ENCODE measurements at places on chromosomes 4 and X. TPM values are rescaled to one million over a fixed set of nuclear protein-coding genes. Genes with fewer than 3 reads are reported as not detected.

CXCL11 gene
- not detected for total RNA-seq

SLITRK2 gene
- total RNA-seq, result not detected

CXCL3 gene
- 0.13 TPM for total RNA-seq

DNA sequence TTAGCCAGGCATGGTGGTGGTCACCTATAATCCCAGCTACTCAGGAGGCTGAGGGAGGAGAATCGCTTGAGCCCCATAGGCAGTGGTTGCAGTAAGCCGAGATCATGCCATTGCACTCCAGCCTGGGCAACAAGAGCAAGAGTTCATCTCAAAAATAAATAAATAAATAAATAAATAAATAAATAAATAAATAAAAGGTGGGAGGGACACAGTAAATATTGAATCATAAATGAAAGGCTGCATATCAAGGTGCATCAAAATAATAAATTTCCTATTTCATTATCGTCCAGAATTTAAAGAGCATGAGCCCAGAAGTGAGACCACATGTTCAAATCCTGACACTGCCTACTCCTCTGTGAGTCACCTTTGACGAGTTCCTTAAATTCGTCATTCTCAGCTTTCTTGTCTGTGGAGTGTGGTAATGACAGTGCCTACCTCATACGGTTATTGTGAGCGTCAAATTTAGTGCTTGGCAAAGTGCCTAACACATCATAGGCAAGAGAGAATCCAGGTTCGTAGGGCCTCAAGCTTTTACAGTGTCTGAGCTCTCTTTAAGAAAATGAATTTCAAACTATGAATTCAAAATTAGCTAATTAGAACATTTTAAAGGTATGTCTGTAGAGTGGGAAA is 49.9 kb downstream of the IL15 start:
- no peak overlapping the region for H3K27ac ChIP-seq
- no peaks in the 10 kb centered on the region for H3K4me1 ChIP-seq
- no peaks in the 10 kb centered on the region for H3K27me3 ChIP-seq
- no peak for DNase-seq
- H3K4me3 ChIP-seq, result no peak overlapping the region

UBL4A gene
- 29.1 TPM for total RNA-seq

- no peaks in the 10 kb centered on the region for H3K36me3 ChIP-seq
- no peak overlapping the region for H3K27ac ChIP-seq
- peaks cover 31% of the 10 kb centered on the region for H3K4me1 ChIP-seq
- no peak for DNase-seq
- no peaks in the 10 kb centered on the region for H3K27me3 ChIP-seq
- no peak overlapping the region for H3K4me3 ChIP-seq
These were observed 204.8 kb downstream of the PDGFC start for GRCh38 chr4:156766846-156767245.

TCEAL2 gene
- not detected for total RNA-seq

PTTG2 gene
- total RNA-seq, result not detected

GRCh38 chr4:71006203-71006907 is 12.9 kb downstream of the DCK start:
- no peak overlapping the region for H3K4me3 ChIP-seq
- H3K27ac ChIP-seq, result no peak overlapping the region
- H3K4me1 ChIP-seq, result no peaks in the 10 kb centered on the region
- no peaks in the 10 kb centered on the region for H3K27me3 ChIP-seq
- no peak for DNase-seq

DNA sequence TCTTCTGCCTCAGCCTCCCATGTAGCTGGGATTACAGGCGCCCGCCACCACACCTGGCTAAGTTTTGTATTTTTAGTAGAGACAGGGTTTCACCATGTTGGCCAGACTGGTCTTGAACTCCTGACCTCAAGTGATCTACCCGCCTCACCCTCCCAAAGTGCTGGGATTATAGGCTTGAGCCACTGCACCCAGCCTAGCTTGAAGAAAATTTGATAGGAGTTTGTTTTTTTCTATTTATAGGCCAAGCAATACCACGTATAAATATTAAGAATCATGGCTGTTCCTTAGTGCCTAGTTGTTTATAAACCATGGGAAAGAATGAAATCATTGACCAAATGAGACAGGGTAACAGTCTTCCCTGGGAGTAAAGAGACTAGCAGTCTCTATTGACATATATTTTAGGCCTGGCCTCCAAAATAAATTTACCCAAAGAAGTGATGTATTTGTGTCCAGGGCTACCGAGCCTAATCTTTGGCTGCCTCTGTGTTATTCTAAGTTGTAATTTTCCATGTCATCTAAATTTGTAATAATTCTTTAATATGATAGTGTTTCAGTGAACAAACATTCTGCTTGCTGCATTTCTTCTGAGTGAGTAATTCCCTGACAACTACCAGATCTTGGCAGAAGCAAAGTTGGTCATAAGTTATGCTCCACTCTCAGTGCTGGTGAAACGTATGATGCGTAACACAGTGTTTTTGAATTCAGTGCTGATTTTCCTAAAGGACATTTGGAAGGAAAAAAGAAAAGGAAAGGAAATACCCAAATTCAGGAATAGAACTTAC is 10.3 kb downstream of the PKD2 start:
- no peaks in the 10 kb centered on the region for H3K27me3 ChIP-seq
- H3K4me3 ChIP-seq, result no peak overlapping the region
- no peak overlapping the region for H3K27ac ChIP-seq

DNA sequence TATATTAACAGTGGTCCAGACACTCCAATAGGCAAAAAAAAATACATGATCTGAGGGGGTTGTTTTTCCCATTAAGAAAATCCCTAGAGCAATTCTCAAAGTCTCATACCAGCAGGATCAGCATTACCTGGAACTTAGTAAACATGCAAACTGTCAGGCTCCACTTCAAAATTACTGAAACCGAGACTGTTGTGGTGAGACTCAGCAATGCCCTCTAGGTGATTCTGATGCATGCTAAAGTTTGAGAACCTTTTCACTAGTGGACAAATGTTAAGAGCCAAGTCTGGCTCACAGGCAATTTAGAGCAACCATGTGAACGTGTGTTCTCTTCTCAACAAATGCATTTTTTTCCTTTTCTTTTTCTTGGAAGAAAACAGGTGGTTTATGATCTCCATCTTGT is 30.2 kb downstream of the NEK1 start:
- no peaks in the 10 kb centered on the region for H3K27me3 ChIP-seq
- no peaks in the 10 kb centered on the region for H3K36me3 ChIP-seq
- no peaks in the 10 kb centered on the region for H3K4me1 ChIP-seq
- H3K4me3 ChIP-seq, result no peak overlapping the region
- DNase-seq, result no peak
- H3K27ac ChIP-seq, result no peak overlapping the region

GRCh38 chr4:182881914-182882313 is 35.3 kb downstream of the DCTD start:
- H3K27me3 ChIP-seq, result no peaks in the 10 kb centered on the region
- H3K4me1 ChIP-seq, result peaks cover 54% of the 10 kb centered on the region
- H3K4me3 ChIP-seq, result no peak overlapping the region
- peaks cover 3% of the 10 kb centered on the region for H3K36me3 ChIP-seq
- DNase-seq, result no peak

HSD17B13 gene
- 0.04 TPM for total RNA-seq

DNA sequence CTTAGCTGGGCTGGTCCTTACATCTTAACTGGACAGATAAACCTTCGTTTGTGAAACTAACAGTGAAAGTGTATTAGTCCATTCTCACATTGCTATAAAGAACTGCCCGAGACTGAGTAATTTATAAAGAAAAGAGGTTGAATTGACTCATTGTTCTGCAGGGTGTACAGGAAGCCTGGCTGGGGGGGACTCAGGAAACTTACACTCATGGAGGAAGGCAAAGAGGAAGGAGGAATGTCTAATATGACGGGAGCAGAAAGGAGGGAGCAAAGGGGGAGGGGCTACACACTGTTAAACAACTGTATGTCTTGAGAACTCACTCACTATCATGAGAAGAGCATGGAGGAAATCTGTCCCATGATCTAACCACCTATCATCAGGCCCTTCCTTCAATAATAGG is 1566.5 kb upstream of the PCDH7 start:
- no peaks in the 10 kb centered on the region for H3K36me3 ChIP-seq
- H3K4me3 ChIP-seq, result no peak overlapping the region
- no peak overlapping the region for H3K27ac ChIP-seq
- H3K27me3 ChIP-seq, result no peaks in the 10 kb centered on the region

DNA sequence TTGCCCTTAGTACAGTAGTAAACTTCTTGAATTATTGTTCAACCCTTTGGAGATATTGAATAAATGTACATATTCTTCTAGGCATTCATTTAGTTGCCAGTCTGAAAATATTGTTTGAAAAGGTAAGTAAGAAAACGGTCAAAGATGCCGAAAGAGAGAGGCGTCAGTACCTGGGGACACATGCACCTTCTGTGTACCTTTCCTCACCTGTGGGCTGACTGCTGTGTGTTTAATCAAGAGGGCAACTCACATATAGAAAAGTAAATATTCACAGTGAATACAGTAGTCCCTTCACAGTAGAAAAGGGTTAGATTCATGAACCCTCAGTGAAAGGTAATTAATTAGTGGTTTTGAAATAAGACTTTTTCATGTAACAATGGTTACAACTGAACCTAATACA is 6.9 kb downstream of the ANXA10 start:
- H3K27ac ChIP-seq, result no peak overlapping the region
- H3K4me3 ChIP-seq, result no peak overlapping the region
- no peaks in the 10 kb centered on the region for H3K36me3 ChIP-seq
- no peaks in the 10 kb centered on the region for H3K27me3 ChIP-seq
- no peak for DNase-seq
- no peaks in the 10 kb centered on the region for H3K4me1 ChIP-seq

DNA sequence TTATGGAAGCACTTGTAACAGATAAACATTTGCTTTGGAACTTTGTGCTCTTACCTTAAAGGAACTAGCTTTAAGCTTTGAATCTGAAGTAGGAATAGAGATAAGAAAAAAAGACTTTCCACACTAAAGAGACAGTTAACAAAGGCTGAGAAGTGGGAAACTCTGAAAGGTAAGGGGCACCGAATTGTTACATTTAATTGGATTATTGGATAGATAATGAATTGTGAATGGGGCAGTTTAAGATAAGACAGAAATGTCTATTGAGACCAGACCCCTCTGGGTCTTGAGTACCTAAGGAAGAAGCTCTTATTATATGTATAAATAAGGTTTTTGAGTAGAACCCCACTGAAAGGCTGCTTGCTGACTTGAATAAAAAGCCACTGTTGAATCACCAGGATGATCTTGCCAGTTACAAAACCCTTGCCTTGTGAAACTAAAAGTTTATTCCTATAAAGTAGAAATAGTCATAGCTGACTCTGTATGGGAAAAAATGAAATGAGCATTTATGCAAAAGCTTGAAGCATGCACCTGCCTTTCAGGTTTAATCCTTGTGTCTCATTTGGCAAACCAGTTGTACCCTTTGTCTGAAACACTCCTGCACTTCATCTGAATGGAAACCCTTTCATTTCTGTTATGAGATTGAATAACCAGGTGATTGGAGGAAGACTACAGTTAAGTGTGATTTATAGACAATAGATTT is 423.2 kb downstream of the RPA4 start:
- no peak overlapping the region for H3K27ac ChIP-seq
- H3K27me3 ChIP-seq, result no peaks in the 10 kb centered on the region
- H3K4me1 ChIP-seq, result no peaks in the 10 kb centered on the region
- H3K4me3 ChIP-seq, result no peak overlapping the region
- no peaks in the 10 kb centered on the region for H3K36me3 ChIP-seq

- H3K4me1 ChIP-seq, result no peaks in the 10 kb centered on the region
- H3K27ac ChIP-seq, result no peak overlapping the region
- no peak overlapping the region for H3K4me3 ChIP-seq
- H3K27me3 ChIP-seq, result no peaks in the 10 kb centered on the region
These were observed 4.3 kb upstream of the SHROOM2 start for GRCh38 chrX:9781941-9782340.

SOWAHD gene
- total RNA-seq, result 1.0 TPM

USP51 gene
- total RNA-seq, result not detected

NXF2B gene
- total RNA-seq, result not detected

- no peak overlapping the region for H3K4me3 ChIP-seq
- no peak overlapping the region for H3K27ac ChIP-seq
- no peaks in the 10 kb centered on the region for H3K36me3 ChIP-seq
- no peak for DNase-seq
These were observed 16.7 kb upstream of the SOD3 start for GRCh38 chr4:24778464-24779225.

DNA sequence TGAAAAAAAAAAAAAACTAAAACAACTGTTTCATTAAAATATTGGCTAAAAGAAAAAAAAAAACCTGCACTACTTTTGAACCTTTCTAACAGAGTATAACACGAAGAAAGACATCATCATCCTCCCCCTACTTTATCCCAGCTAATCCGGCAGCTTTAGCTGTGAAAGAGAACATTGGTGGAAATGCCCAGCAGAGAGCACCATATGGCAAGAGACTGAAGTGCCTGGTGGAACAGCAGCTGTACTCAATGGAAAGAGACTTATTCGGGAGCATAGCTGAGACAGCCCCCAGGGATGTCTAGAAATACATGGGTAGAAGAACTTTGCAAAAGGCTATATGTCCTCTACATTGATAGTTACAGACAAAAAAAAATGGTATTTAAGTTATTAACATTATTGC is 30.3 kb downstream of the STPG2 start:
- no peak overlapping the region for H3K27ac ChIP-seq
- no peaks in the 10 kb centered on the region for H3K4me1 ChIP-seq
- H3K36me3 ChIP-seq, result no peaks in the 10 kb centered on the region
- H3K4me3 ChIP-seq, result no peak overlapping the region
- no peaks in the 10 kb centered on the region for H3K27me3 ChIP-seq

RBM47 gene
- 2.5 TPM for total RNA-seq

CT47A7 gene
- total RNA-seq, result not detected

DCAF16 gene
- 46.1 TPM for total RNA-seq

GRCh38 chr4:152258804-152259708 is 276.8 kb downstream of the FBXW7 start:
- no peaks in the 10 kb centered on the region for H3K36me3 ChIP-seq
- no peak overlapping the region for H3K27ac ChIP-seq

DNA sequence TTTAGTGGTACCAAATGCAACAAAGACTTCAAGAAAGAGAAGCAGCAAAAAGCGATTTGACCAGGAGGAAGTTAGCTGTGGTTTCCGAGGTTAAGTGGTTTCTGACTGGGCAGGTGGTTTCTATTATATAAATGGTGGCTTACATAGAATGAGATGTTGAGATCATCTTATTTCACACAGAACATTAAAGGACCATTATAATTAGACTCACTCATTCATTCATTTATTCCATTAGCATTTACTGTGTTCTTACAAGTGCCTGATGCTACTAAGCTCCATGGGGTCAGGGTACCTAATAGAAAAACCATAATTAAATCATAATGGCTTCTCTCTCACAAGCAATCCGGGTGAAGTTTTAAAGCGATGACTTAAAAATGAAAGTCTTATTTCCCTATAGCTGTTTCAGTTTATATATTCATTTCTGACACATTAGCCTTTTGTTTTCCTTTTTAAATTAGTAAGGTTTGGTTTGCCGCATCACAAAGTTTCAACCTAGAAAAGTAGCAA is 10.6 kb downstream of the TSPAN6 start:
- no peak for DNase-seq
- H3K4me1 ChIP-seq, result no peaks in the 10 kb centered on the region
- H3K36me3 ChIP-seq, result 0 out of 3 replicates have a peak, but pooled peaks cover 4% of the 10 kb centered on the region
- H3K27ac ChIP-seq, result no peak overlapping the region

ZNF827 gene
- total RNA-seq, result 2.8 TPM

NAP1L2 gene
- total RNA-seq, result not detected

DNA sequence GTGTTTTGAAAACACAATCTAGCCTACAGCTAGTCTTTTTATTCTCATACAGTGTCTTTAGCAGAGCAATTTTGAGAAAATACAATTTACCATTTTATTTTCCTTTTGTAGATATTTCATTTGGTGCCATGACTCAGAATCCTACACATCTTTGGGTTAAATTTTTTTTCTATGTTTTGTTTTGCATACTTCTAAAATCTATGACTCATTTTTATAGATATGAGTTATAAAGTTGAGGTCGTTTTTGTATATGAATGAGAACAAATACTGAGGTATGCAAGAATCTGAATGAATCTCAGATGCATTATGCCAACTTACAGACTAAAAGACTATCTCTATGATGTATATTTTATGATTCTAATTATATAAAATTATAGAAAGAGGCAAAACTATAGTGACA is 206.5 kb upstream of the ANXA10 start:
- DNase-seq, result no peak
- H3K36me3 ChIP-seq, result no peaks in the 10 kb centered on the region
- no peaks in the 10 kb centered on the region for H3K4me1 ChIP-seq

Data from HepG2 (cell line).